WTC11 (cell line): ENCODE measurements at places on chromosomes 11 and 22.

- H3K27me3 ChIP-seq = no peaks in the 10 kb centered on the region
- peak overlapping the region; percentile 54 for H3K27ac ChIP-seq
- peaks cover 22% of the 10 kb centered on the region for H3K4me1 ChIP-seq
- no peaks in the 10 kb centered on the region for H3K36me3 ChIP-seq
- no peak for DNase-seq
Measured at GRCh38 chr11:113932788-113933187, 28.2 kb downstream of the HTR3B start.

GRCh38 chr11:76808996-76809395 lies 25.8 kb downstream of the TSKU start:
- no peak for DNase-seq
- no peak overlapping the region for H3K4me3 ChIP-seq
- no peaks in the 10 kb centered on the region; the same call in 1 of the 2 replicates for H3K27me3 ChIP-seq
- peaks cover 15% of the 10 kb centered on the region for H3K36me3 ChIP-seq

- no peak overlapping the region for H3K4me3 ChIP-seq
- H3K27ac ChIP-seq = no peak overlapping the region
- no peak for DNase-seq
- peaks cover 15% of the 10 kb centered on the region for H3K27me3 ChIP-seq
Measured at GRCh38 chr11:128821556-128821955, 45.5 kb downstream of the KCNJ1 start.

- peak overlapping the region; percentile 84 for H3K4me3 ChIP-seq
- peak overlapping the region; percentile 81; the same call in 1 of the 2 replicates for H3K27ac ChIP-seq
- DNase-seq = peak; percentile 34
- H3K27me3 ChIP-seq = peaks cover 30% of the 10 kb centered on the region
- H3K4me1 ChIP-seq = peaks cover 12% of the 10 kb centered on the region
- H3K36me3 ChIP-seq = peaks cover 9% of the 10 kb centered on the region
Measured at GRCh38 chr11:77590194-77590782, 535 bp downstream of the AQP11 start.

DNA sequence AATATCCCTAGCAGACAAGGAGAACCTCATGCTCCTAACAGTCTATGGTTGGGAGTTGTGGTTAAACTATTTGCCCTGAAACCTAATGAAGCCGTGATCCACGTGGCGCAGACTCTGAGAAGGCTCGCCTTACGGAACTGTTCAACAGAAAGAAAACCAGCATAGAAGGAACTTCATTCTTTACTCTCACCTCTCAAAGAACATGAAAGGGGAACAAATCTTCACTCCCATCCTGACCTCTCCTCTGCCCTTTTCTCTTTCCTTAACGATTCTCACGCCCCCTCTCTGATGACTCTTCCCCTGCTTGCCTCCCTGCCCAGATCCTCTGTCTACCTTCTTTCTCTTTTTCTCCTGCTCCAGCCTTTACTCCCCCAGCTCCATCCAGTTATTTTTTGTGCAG lies 54.2 kb downstream of the IRAG1 start:
- H3K27ac ChIP-seq = no peak overlapping the region
- no peak overlapping the region for H3K4me3 ChIP-seq
- no peak for DNase-seq
- no peaks in the 10 kb centered on the region for H3K27me3 ChIP-seq
- peaks cover 8% of the 10 kb centered on the region for H3K4me1 ChIP-seq
- no peaks in the 10 kb centered on the region for H3K36me3 ChIP-seq

- H3K27me3 ChIP-seq = no peaks in the 10 kb centered on the region
- 0 out of 2 replicates have a peak overlapping the region, but pooled peaks have one; percentile 3 for H3K4me3 ChIP-seq
- peak overlapping the region; percentile 18; the same call in 1 of the 2 replicates for H3K27ac ChIP-seq
- no peak for DNase-seq
Measured at GRCh38 chr11:92540096-92540495, 315.5 kb downstream of the FAT3 start.

GRCh38 chr11:91846002-91846401 lies 378.6 kb upstream of the FAT3 start:
- no peak overlapping the region for H3K27ac ChIP-seq
- no peak for DNase-seq
- no peaks in the 10 kb centered on the region for H3K36me3 ChIP-seq
- no peak overlapping the region for H3K4me3 ChIP-seq

DNA sequence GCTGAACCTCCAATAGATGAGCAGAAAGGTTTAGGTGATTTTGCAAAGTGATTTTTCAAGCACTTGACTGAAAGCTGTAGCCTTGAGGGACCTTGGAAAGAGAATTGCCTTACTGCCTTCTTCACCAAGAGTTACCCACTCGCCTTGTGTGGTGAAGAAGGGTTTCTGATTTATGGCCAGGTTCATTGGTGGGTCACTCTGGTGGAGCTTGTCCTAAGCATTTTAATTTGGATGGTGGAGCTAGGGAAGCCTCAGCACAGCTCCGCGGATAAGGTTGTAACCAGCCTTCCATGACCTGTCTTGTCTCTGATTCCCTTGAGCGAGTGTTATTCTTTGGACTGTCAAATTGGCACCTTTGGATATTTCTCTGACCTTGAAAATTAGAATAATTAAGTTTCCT lies 226.4 kb downstream of the FAT3 start:
- no peak overlapping the region for H3K4me3 ChIP-seq
- H3K27ac ChIP-seq = no peak overlapping the region
- H3K4me1 ChIP-seq = peaks cover 30% of the 10 kb centered on the region
- DNase-seq = no peak
- no peaks in the 10 kb centered on the region for H3K36me3 ChIP-seq

GRCh38 chr11:76987203-76987602 lies 47.0 kb upstream of the B3GNT6 start:
- no peaks in the 10 kb centered on the region for H3K27me3 ChIP-seq
- peaks cover 5% of the 10 kb centered on the region for H3K4me1 ChIP-seq
- DNase-seq = no peak

DNA sequence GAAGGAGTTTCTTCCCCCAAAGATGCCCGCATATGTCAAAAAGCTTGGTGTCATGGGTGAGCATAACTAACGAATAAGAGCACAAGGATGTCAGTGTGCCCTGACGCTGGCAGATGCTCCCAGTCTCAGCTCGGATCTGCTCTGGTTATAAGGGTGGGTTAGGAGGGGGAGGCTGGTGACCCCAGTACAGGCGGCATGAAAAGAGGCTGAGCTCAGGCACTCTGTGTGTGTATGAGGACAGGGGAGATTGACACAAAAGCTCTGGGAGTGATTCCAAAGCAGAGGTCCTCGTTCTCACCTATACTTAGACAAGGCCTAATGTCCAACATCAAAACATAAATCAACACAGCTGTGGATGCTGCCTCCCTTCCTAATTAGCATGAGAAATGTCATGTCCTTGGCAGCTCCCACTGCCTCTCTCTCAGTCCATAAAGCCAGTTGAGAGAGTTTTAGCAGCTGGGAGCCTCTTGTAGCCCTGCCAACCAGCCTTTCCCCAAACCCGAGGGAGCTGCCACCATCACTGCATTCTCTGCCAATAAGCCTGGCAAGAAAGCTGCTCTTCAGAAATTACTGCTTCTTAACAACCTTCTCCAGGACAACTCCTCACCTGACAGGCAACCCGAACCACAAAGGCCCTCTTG lies 59.8 kb downstream of the SC5D start:
- H3K36me3 ChIP-seq = no peaks in the 10 kb centered on the region
- peaks cover 17% of the 10 kb centered on the region for H3K4me1 ChIP-seq
- H3K27ac ChIP-seq = no peak overlapping the region
- DNase-seq = no peak
- no peaks in the 10 kb centered on the region for H3K27me3 ChIP-seq

GRCh38 chr11:120054753-120055045 lies 83.2 kb downstream of the TRIM29 start:
- no peak overlapping the region for H3K27ac ChIP-seq
- H3K36me3 ChIP-seq = peaks cover 10% of the 10 kb centered on the region
- H3K27me3 ChIP-seq = peaks cover 7% of the 10 kb centered on the region
- no peak for DNase-seq
- no peak overlapping the region for H3K4me3 ChIP-seq

DNA sequence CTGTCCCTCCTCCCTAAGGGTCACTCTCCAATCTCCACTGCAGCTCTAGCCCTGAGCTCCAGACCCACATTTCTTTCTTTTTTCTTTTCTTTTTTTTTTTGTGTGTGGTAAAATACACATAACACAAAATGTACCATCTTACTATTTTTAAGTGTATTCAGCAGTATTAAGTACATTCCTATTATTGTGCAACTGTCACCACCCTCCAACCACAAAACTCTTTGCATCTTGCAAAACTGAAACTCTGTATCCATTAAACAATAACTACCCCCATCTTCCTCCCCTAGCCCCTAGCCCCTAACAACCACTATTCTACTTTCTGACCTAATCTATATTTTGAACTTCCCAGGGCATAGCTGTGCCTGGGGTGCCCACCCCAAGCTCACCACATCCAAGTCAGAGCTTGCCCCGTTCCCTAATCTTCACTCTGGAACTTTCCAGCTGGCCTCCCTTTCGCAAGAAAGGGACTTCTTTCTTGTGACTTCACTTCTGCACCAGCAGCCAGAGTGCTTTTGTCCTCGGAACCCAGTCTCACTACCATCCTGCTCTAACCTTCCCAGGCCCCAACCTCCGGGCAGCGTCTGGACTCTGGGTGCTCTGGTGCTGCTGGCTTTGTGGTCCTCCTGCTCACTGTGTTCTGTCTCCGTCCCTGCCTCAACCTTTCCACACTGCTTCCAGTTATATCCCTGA lies 30.7 kb downstream of the PARVG start:
- DNase-seq = no peak
- H3K36me3 ChIP-seq = 0 out of 2 replicates have a peak, but pooled peaks cover 3% of the 10 kb centered on the region
- no peak overlapping the region for H3K4me3 ChIP-seq

DNA sequence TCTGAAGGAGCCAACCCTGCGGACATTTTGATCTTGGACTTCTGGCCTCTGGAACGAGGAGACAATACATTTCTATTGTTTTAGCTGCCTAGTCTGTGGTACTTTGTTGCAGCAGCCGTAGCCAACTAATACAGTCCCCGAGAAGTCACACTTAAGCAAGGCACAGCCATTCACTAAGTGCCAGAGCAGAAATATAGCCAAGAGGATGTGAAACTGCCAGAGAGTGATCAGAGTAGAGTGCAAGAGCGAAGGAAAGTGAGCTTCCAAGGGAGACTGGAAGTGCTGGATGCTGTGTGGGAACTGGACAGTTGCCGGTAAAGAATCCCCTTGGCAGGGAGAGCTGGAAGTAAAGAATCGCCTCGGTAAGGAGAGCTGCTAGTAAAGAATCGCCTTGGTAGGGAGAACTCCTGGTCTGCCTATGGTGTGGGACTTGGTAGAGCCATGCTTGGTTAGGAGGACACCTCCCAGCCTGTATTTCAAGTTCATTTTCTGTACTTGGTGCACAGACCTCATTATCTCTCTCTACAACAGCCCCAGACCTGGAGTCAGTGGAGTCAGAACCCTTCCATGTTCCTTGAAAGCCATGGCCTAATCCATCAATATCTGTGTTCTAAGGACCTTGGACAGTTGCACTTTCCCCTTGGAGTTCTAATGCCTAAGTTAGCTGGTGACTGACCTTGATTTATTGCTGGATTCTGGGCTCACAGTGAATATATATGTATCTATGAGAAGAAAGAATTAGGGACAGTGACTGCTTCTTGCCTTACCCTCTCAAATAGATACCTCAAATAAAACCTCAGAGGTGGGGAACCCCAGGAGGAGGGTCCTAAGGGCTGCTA lies 162.1 kb downstream of the LDLRAD3 start:
- peaks cover 65% of the 10 kb centered on the region for H3K4me1 ChIP-seq
- no peak for DNase-seq
- peaks cover 37% of the 10 kb centered on the region for H3K36me3 ChIP-seq
- no peak overlapping the region for H3K4me3 ChIP-seq
- no peaks in the 10 kb centered on the region; the same call in 1 of the 2 replicates for H3K27me3 ChIP-seq

DNA sequence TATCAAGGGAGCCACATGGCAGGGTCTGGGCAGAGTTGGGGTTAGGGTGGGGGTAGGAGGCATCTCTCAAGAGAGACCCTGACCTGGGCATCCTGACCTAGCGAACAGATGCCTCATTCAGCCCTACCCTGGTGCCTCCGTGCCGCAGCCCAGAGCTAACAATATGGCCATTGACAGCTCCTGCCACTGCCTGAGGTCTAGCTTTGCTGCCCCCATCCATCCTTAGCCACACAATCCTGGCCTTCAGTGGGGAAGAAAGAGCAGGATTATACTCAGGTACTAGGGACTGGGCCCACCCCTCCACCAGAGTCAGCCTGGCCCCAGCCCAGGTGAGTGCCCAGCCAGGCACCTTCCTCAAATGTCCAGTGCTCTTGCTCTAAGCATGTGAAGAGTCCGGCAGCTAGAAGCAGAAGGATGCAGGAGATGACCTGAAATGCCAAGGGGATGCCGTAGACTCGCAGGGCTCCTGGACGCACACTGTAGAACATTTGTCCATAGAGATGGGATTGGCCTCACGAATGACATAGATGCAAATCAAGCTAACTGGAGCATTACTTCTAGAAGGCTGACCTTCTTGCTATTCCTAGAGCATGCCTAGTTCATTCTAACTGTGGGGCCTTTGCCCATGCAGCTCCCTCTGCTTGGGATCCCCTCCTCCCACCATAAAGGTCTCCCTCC lies 13.3 kb upstream of the SERPINH1 start:
- no peak overlapping the region for H3K4me3 ChIP-seq
- DNase-seq = no peak
- H3K36me3 ChIP-seq = no peaks in the 10 kb centered on the region; the same call in 1 of the 2 replicates
- peaks cover 16% of the 10 kb centered on the region for H3K4me1 ChIP-seq

DNA sequence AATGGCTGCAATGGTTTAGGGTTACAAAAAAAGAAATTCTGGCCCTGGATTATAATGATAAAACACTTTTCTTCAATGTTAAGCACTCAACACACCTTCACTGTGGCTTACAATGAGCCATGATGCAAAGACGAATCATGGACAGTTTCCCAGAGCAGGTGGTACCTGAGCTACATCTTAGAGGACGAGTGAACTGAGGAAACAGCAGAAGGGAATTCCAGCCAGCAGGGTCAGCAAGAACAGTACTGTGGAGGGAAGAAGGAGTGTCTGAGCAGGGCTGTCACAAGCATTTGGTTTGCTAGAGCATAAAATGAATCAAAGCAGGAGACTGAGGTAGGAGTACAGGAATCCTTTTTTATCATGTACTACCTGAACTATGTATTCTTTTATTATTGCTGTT lies 332.8 kb upstream of the C11orf87 start:
- DNase-seq = no peak
- H3K4me3 ChIP-seq = no peak overlapping the region
- peaks cover 8% of the 10 kb centered on the region for H3K36me3 ChIP-seq
